ENCODE measurements at places on chromosomes 12 and 14.

DNA sequence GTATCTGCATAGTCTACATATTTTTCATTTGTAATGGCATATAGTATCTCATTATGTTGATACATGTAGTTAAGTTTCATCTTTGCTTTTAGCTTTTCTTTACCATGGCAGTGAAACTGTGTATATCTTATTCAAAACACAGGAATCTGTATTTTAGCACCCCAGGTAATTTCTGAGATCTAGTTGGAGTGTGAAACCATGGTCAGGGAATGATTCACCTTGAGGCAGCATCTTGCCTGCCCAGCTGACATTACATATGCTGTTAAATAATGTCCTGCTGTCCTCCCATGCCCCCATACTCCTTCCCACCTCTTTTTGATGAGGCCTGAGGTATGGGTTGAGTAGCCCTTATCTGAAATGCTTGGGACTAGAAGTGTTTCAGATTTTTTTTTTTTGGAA is 125.4 kb upstream of the ATF1 start:
- DNase-seq, result no peak

DNA sequence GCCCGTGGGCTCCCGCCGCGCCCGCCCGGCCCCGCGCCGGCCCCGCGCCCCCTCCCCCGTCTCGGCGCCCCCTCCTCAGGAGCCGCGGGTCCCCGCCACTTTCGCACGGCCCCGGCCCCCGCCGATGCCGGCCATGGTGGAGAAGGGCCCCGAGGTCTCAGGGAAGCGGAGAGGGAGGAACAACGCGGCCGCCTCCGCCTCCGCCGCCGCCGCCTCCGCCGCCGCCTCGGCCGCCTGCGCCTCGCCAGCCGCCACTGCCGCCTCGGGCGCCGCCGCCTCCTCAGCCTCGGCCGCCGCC is 263 bp downstream of the RCOR1 start:
- peak; percentile 22 for DNase-seq

DNA sequence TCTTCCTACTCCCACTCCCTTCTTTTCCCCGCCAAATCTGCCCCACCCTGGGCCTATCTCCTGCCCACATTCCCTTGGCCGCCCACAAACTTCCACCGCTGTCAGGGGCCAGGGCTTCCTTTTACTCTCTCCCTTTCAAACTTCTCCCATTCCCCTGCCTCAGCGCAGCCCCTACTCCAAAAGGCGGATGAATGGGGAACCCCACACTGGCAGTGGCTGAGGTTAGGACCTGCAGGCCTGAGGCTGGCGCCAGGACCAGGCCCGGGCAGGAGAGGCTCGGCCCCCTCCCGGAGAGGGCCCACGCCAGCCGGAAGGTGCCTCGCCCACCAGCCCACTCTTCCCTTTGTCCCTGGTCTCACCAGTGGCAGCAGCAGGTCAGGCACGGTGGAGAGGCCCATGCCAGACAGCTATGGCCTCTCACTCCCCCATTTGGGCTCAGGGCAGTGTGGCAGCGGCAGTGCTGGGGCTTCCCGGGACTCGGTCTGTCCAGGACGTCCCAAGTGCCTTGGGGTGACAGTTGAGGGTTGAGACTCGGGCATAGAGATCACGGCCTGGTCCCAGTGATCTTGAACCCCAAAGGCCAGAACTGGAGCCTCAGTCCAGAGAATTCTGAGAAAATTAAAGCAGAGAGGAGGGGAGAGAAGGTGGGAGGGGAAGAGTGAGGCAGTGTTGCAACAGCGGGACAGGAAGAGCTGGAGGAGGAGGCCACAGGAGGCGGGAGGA is at the start of gene TNFRSF1A:
TSS of gene TNFRSF1A (minus strand) at position 660 of the 723 bp plus-strand sequence. CDS start at position 398, 262 bp downstream.
- DNase-seq, result peak; percentile 28

DNA sequence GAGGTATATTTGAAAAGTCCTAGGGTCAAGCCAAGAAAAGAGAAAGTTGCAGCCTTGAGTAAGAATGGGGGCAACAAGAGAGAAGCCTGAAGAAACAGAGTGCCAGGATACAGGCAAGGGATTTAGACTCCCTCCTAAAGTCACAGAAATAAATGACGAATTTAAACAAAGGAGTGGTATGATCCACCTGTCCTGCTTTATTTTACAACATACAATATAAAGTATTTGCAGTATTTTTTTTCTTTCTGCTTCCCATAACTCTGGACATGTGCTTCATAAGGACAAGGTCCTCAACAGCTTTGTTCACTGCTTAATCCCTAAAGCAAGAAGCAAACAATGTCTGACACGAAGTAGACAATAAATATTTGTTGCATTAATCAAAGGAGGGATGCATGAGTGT is 57.4 kb downstream of the IFNG start:
- DNase-seq, result no peak

Measured in activated T-helper 9 cell treated with anti-CD3 and anti-CD28 coated beads, Interleukin-2, amount 50 U/mL, for 16 hours (primary cell).